CD4-positive, alpha-beta T cell treated with Interleukin-15 for 4 hours (primary cell): ENCODE measurements at places on chromosomes 5 and 9.

DNA sequence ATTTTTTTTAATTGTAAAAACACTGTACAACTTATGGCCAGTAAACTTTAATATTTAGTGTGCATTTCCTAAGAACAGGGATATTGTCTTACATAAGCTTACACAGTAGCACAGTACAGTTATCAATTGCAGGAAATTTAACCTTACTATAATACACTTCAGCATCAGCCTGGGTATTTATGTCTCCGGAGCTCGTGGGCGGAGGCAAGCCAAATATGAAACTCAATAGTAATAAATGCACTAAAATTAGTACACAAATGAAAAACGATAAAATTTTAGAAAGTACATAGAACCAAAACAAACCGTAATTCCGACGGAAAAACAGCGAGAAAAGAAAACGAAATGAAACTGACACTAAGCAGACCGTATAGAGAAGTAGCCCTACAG lies 91.2 kb downstream of the ANXA2R start:
- no peak for DNase-seq

DNA sequence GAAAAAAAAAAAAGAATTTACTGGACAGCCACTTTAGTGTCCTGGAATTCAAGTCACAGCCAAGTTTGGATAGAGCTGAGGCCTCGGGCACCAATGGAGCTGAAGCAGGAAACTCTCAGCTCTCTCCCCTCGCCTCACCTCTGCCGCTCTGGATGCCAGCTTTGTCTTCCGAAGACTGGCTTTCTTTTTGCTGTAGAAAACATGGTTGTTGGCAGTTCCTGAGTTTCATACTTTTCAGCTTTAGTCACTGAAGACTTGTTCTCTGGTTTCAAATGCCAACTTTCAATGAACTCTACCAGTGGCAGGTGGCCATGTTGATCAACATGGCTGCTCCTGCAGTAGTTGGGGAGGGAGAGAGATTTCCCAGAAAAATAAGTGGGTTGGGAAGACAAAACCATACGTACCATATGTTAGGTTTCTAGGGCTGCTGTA lies 142.2 kb downstream of the SNX18 start:
- no peak for DNase-seq

GRCh38 chr5:172361566-172362238 lies 78.1 kb upstream of the UBTD2 start:
- no peak for DNase-seq

- no peak for DNase-seq
Observed at GRCh38 chr9:86637515-86637914, 283.3 kb upstream of the TUT7 start.

GRCh38 chr5:135715267-135716055 lies 119.0 kb upstream of the SLC25A48 start:
- no peak for DNase-seq

- no peak for DNase-seq
Observed at GRCh38 chr5:171401167-171401947, 13.7 kb downstream of the NPM1 start.

DNA sequence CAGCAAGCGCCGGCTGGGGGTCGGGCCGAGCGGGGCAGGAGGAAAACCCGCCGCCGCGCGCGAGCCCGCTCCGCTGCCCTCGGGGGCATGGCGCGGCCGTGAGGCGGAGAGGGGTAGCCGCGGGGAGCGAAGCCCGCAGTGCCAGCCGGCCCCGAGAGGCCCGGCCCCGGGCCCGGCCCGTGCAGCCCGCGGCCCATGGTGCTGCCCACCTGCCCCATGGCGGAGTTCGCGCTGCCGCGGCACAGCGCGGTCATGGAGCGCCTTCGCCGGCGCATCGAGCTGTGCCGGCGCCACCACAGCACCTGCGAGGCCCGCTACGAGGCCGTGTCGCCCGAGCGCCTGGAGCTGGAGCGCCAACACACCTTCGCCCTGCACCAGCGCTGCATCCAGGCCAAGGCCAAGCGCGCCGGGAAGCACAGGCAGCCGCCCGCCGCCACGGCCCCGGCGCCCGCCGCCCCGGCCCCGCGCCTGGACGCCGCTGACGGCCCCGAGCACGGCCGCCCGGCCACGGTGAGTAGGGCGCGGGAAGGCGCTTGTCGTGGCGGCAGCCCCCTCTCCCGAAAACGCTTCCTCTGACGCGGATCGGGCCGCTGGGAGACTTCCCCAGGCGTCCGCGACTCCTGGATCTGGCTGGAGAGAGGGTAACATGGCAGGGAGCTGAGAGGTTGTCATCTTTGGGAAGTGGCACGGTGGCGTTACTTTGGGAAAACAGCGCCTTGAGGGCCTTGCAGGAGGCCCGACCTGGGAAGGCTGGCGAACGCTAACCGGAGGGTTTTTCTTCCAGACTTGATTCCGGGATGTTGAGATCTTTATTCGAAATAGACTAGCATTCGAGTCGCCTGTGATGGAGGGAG lies 523 bp downstream of the MAML1 start:
- peak; percentile 30 for DNase-seq

DNA sequence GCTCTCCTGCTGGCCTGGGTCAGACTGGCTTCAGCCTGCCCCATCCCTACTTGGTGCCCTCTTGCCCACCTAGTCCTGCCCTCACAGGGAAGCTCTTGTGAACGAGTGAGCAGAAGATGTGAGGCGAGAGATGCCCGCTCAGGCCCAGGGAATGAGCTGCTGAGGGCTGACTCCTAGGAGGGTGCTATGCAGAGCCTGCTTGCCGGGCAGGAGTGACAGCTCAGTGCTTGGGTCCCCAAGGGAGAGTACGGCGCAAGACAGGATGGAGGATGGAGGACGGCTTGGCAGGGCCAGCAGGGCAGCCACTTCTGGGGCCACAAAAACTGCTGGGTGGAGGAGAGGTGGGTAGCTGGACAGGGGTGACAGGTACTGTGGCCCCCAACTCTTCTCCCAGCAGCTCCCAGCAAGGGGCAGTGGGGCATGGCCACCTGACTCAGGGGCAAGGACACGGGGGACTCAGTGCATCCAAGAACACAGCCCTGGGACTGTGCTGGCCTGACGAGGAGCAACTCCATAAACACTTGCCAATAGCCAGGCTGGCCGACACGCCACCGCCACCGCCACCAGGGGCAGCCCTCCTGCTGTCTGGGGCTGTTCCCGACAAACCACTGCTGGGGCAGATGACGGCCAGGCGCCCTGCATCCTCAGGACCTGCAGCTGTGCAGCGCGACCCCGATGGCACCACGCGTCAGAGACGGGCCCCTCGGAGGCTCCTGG lies 55.6 kb upstream of the UBAC1 start:
- no peak for DNase-seq

DNA sequence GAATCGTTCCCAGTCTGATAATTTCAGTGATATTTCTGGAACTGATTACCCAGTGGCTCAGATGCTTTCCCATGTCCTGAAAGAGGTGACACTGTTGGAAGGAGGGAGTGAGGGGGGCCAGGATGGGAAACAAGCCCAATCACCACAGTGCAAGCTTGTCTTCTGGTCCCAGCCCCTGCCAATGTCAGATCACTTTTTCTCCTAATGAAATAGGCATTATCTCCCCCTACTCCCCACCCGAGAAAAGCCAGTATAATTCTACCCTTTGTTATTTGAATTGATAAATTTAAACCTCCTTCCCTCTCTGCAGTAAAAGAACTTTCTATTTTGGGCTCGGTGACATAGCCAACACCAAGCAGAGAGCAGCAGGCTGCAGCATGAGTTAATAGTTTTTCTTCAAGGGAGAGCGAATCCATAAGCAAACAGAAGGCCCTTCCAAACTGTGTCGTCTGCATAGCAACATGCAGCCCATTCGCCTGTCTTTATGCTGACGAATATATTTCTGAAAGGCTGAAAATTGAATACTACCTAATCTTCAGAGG lies 14.6 kb upstream of the PPP2CA start:
- no peak for DNase-seq

- no peak for DNase-seq
Observed at GRCh38 chr5:55232271-55232984, 980 bp downstream of the CCNO start.

- no peak for DNase-seq
Observed at GRCh38 chr9:108666240-108666784, 189.5 kb downstream of the ACTL7B start.

DNA sequence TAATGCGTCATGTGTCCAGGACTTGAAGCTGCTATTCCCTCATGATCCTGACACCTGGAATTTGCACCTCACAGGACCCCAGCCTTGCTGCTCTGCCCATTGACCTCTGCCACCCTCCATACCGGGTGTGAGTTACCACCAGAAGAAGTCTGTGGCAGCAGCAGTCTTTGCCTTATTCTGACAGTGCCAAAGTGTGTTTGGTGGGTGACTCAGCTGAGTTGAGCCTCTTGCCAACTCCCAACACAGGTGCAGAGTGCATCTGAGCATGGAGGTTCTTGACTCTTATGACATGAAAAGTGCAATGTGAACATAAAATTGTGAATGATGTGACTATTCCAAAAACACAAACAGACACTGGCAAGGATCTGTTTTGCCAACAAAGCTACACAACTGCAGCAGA lies 1166.5 kb upstream of the CDH18 start:
- no peak for DNase-seq

DNA sequence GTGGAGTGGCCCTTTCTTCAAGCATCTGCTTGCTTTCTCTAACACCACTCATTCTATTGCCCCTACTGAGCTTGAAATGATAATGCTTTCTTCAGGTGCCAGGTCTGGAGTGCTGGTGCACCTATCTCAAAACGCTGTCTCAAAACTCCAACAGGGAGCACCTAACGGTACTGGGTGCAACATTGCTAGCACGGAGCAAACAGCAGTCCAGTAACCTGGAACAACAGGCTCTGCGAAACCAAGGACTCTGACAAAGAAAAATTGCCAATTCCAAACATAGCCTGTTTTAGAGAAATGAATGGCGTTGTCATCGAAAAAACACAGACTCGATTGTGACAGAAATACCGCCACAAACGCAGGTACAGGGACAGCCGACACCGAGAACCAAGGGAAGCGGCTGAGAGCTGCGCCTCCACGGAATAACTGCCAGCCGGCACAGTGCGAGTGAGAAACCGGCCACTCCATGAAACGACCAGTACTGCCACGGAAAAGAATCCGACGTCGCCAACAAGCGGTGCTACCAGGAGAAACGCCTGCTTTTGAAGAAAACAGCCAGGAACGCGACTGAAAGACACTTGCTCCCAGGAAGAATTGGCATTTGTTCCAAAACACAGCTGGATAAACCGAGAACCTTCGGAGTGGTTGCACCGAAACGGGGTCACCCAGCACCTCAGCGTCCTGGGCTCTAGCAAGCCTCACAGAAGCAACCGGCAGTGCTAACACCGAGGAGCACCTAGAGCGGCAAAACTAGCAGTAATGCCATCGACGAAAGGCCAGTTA lies 3.1 kb downstream of the ANXA2R start:
- DNase-seq = no peak

DNA sequence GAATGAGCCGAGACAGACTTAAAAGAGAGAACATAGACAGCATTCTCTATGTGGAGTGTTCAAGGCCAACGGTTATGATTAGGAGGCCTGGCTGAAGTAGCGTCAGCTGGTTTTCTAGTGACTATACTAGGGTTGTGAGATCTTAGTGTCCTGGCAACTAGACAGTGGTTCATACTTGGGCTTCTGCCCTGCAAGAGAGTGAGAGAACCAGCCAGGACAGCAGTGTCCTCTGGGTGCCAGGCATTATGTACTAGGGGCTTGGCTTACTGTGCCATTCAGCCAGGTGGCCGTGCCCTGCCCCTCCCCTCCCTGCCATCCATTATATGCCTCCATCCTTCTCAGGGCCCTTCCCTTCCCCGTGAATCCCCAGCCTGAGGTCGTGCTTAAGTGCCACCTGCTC lies 56.8 kb downstream of the TRIO start:
- no peak for DNase-seq

GRCh38 chr5:153658606-153659005 lies 168.1 kb downstream of the GRIA1 start:
- no peak for DNase-seq

DNA sequence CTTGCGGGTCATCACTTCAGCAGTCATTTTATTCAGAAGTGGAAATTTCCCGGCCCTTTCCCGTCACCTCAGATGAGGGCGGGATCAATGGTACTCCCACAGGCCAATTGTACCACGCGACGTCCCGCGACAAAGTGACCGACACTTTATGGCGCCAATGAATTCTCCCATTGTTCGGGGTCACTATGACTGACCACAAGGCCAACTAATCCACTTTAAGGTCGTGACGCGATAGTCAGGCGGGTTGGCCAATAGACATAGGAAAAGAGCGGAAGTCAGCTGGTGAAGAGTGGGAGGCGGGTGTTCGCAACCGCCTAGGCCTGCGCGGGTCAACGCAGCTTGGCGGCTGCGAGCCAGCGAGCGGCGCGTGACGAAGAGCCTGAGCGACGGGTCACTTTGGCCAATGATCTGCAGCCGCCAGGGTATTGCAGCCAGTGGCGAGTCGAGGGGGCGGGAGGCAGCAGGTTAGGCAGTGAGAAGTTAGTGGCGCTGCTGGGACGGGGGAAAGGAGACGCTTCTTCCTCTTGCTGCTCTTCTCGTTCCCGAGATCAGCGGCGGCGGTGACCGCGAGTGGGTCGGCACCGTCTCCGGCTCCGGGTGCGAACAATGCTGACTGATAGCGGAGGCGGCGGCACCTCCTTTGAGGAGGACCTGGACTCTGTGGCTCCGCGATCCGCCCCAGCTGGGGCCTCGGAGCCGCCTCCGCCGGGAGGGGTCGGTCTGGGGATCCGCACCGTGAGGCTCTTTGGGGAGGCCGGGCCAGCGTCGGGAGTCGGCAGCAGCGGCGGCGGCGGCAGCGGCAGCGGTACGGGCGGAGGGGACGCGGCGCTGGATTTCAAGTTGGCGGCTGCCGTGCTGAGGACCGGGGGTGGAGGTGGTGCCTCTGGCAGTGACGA lies at the start of gene ANKHD1:
TSS of gene ANKHD1 (plus strand) at position 472 of the 896 bp plus-strand sequence. CDS start at position 607, 135 bp downstream.
- DNase-seq = peak; percentile 100

GRCh38 chr5:132467287-132467984 lies 23.1 kb downstream of the IRF1 start:
- DNase-seq = no peak

- DNase-seq = no peak
Observed at GRCh38 chr5:110865400-110866094, 126.7 kb downstream of the SLC25A46 start.

- peak; percentile 89 for DNase-seq
Observed at GRCh38 chr9:136403538-136403914, 3.6 kb upstream of the SNAPC4 start.

DNA sequence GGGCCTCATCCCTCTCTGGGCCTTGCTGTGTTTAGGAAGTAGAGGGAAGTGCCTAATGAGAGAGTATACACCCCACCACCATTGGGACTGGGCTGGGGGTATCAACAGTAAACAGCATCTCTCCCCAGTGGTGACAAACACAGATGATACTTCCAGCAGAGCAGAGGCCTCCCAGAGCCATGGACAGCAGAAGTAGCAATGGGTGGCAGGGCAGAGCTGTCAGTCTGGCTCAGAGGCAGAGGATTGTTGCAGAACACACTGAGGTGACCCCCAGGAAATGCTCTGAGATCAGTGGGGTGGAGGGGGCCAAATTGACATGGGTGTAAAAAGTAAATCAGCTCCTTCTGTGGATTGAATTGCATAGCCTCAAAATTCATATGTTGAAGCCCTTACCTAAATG lies 12.1 kb upstream of the P4HA2 start:
- no peak for DNase-seq
